Esophagus squamous epithelium (tissue), 5 donors: ENCODE measurements at places on chromosomes 11 and 22.

- DNase-seq, result no peak
Measured at GRCh38 chr11:115869780-115870431, 365.7 kb upstream of the CADM1 start.

DNA sequence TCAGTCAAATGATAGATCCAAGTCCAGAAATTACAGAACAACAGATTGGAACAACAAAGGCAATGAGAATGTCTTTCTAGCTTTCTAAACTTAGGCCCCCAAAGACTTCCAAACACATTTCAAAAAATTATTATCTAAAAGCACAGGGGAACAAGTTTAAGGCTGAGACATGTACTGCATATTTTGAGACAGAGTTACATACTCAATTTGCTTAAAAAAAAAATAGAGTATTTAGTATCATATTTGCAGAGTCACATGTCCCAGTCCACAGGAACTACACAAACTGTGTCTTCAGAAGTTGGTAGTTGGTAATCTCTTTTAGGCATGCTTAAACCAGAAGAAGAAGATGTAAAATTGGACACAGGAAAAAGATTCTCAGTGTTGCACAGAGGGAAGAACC, 127.2 kb downstream of the MAML2 start:
- no peak for DNase-seq

GRCh38 chr22:36471341-36471821, 10.1 kb downstream of the TXN2 start:
- no peak for DNase-seq

- DNase-seq, result no peak
Measured at GRCh38 chr11:93611836-93612677, 49.4 kb upstream of the CEP295 start.

GRCh38 chr11:68792400-68792966, 41.2 kb upstream of the TESMIN start:
- no peak for DNase-seq

DNA sequence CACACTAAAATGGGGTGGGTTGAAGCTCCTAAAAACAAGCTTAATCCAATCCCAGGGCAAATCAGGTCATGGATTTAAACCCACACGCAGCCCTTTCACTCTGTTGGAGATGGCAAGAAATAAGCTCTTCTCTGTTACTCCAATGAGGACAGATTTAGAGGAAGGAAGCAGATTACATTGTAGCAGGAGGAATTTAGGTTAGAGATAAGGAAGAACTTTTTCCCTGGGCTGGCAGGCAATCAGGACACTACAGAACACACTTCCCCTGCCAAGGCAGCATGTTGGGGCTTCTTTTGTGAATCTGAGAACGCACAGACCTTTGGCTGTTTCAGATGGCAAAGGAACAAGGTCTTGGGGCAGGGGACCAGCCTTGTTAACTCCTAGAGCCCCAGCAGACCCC, 46.2 kb downstream of the C11orf58 start:
- DNase-seq, result no peak

DNA sequence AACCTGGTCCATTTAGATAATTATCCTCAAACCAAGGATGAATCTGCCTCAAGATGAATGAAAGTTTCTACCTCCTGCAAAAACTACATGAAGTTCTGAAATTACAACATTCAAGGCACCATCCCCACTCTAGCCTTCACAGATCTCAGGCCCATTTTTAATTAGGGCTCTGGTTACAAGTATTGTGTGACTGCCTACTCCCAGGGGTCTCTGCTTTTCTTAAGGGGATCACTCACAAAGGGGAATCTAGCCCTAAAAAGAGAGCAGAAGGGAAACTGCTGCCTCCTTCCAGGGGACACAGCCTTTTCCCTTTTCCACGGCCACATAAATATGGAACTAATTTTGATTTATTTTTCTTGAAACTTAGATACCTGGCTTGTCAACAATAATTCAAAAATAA, 17.4 kb upstream of the TMEM135 start:
- DNase-seq, result no peak

DNA sequence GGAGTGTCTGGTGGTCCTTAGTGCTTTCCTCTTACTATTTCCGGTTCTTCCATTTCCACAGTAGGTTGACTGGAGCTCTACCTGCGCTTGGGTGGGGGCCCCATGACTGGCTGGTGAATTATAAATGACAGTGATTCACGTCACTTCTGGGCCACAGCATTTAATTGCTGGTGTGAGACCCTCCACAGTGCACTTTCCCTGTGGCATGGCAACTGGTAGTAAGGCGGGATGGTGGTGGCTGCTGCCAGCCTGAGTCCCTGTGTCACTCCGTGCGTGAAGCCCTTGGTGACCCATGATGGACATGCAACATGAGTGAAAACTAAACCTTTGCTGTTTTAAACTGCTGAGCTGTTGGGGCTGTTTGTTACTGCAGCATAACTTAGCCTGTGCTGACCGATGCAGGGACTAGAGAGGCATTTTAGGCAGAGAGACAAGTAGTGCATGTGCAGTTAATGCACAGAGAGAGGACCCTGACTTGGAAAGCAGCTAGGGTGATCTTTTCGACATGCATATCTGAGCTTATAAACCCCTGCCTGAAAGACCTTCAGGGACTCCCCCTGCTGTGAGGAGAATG, 3.1 kb downstream of the PRDM11 start:
- DNase-seq, result no peak

- DNase-seq, result no peak
Measured at GRCh38 chr22:44351685-44352377, 39.1 kb upstream of the SHISAL1 start.

GRCh38 chr11:45041596-45041995, 90.9 kb upstream of the TP53I11 start:
- DNase-seq, result no peak

- no peak for DNase-seq
Measured at GRCh38 chr11:79026803-79027445, 413.9 kb downstream of the TENM4 start.

- DNase-seq, result no peak
Measured at GRCh38 chr11:68039526-68040086, 781 bp downstream of the TCIRG1 start.

DNA sequence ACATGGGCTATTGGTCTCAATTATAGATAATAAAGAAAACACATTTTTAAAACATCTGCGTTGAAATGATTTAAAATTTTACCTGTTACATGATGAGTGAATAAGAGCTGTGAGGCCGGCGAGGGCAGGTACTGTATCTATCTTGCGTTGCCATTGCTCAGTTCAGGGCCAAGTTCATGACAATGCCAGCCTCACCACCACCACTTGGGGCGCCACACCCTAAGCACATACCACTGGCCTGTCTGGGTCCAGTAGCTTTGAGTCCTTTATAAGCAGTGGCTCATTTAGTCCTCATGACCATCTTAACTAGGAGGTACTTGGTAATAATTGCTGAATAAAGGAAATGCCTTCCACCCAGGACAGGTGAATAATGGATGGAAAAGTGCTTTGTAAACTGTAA, 14.5 kb upstream of the MB start:
- DNase-seq, result no peak

- DNase-seq, result no peak
Measured at GRCh38 chr11:127843483-127844396, 743.6 kb downstream of the ETS1 start.

GRCh38 chr11:931385-931784, 5.7 kb downstream of the AP2A2 start:
- DNase-seq, result no peak

DNA sequence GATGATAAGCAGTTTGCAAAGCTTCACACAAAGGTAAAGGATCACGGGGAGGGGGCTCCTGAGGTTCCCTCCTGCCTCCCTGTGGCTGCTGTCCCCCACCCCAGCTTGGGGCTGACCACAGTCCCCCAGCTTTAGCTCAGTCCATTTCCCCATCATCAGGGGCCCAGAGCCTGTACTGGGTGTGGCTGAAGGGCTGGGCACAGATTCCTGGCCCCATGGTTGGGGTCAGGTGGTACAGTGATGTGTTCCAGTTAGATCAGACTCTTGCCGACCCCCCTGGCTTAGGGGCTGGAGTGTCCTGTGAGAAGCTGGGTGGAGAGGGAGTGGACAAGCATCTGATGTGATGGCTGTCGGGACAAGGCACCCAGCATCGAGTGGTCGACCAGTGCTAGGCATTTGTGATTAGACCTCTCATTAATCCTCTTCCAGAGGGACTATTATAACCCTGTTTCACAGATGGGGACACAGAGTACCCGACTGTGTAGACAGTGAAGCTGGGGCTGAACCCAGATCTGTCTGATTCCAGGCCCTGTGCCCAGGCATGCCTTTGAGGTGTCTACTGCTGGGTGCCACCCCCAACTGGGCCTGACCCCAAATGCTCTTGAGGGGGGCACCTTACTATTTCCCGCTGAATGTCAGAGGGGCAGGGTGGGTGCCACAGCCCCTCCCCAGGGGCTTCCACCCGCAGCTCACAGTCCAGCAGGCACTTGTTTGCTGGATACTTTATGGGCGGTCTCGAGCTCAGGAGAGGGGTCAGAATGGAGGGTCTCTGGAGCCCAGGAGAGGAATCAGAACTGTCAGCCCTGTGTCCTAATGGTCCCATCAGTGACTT, 4.3 kb downstream of the SHANK3 start:
- no peak for DNase-seq

DNA sequence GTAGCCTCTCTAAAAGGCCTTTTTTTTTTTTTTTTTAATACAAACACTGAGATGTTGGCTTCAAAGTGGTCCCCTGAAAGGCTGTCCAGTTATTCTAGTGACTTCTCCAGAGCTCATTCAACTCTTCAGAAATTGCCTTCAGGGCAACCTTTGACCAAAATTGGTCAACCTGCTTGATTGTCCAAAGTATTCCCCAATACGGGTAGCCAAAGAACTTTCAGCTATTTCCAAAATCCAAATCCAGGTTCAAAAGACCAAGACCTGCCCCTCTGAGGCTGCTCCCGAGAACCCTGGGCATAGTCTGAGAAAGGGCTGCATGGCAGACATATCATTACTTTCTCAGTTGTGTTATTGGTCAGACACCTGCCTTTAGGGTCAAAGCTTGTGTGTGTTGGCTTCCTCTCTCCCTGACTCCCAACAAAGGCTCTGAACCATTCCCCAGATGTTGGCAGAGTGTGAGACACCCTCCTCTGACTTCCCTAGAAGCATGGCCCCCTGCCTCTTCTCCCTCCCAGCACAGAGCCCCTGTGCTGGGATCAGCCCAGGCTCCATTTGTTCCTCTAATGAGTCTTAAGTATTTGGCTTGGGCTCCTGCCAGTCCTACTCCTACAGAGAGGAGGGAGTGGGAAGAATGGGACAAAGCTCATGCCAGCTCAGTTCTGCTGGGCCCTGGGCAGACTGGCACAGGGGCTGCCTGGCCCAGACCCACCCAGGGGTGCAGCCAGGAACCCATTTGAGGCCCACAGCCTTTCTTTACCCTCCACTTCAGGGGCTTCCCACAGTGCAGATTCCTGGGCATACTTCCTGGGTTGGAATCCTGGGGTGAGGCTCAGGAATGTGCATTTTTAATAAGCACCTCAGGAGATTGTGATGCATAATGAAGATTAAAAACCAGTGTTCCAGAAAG, 30.3 kb downstream of the TNKS1BP1 start:
- DNase-seq, result no peak

DNA sequence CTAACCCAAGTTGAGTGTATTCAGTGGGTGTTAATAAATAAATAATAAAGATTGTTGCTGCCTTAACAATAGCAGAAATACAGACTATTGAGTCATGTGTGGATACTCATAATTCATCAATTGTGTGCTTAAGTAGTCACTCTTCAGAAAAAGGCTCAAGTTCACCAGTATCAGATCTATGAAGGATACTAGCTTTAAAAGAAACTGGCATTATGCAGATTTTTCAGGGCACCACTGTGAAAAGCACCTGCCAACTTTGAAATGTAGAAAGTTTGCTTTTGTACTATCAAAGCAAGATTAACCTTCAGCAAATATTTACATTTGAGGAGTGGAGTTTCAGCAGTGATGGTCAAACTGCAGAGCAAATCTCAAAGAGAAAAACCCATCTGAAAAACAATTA, 20.1 kb upstream of the SYTL2 start:
- DNase-seq, result no peak

DNA sequence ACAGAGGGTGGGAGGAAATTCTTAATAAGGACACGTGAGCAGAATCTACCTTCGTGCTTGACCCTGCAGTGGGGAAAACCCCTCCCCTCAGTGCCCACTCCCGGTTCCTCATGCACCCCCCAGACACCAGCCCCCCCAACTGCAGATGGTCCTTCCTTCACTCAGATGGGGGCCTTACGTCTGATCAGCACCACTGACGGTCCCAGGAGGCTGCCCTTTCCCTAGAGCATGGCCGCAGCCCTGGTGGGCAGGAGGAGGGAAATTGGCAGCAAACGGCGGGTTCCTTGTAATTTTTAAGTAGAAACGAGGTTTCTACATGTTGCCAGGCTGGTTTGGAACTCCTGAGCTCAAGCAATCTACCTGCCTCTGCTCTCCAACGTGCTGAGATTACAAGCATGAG, 477.7 kb downstream of the TBC1D22A start:
- no peak for DNase-seq

GRCh38 chr22:43479962-43480361, 68.1 kb downstream of the MPPED1 start:
- DNase-seq, result no peak

DNA sequence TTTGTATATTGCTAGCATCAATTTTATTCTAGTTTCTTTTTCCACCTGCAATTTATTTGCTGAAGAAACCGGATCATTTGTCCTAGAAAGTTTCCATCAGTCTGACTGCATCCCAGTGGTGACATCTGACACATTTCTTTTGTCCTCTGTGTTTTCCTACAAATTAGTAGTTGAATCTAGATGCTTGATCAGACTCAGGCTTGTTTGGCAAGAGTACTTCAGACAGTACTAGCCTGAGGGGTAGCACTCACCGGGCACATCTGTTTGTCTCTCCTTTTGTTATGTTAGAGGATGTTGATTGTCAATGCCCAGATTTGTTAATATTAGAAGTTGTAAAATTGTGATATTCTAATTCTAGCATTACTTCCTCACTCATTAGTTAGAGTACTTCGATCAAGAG, 204.8 kb downstream of the SWAP70 start:
- no peak for DNase-seq

- DNase-seq, result no peak
Measured at GRCh38 chr11:125435461-125436238, 60.4 kb downstream of the FEZ1 start.

- DNase-seq, result no peak
Measured at GRCh38 chr11:116852261-116853031, 15.0 kb upstream of the APOA1 start.

- no peak for DNase-seq
Measured at GRCh38 chr11:120040151-120040840, 97.6 kb downstream of the TRIM29 start.
